ENCODE measurements at places on chromosomes 6 and 20.

GRCh38 chr6:2129182-2129621 lies 116.2 kb downstream of the GMDS start:
- no peak for DNase-seq

GRCh38 chr6:22435151-22435550 lies 134.2 kb upstream of the HDGFL1 start:
- no peak for DNase-seq

- no peak for DNase-seq
Measured at GRCh38 chr20:50323209-50323608, 132.6 kb downstream of the CEBPB start.

- no peak for DNase-seq
Measured at GRCh38 chr6:43901733-43902230, 131.8 kb downstream of the VEGFA start.

- no peak for DNase-seq
Measured at GRCh38 chr6:24996269-24996836, 60.6 kb upstream of the RIPOR2 start.

DNA sequence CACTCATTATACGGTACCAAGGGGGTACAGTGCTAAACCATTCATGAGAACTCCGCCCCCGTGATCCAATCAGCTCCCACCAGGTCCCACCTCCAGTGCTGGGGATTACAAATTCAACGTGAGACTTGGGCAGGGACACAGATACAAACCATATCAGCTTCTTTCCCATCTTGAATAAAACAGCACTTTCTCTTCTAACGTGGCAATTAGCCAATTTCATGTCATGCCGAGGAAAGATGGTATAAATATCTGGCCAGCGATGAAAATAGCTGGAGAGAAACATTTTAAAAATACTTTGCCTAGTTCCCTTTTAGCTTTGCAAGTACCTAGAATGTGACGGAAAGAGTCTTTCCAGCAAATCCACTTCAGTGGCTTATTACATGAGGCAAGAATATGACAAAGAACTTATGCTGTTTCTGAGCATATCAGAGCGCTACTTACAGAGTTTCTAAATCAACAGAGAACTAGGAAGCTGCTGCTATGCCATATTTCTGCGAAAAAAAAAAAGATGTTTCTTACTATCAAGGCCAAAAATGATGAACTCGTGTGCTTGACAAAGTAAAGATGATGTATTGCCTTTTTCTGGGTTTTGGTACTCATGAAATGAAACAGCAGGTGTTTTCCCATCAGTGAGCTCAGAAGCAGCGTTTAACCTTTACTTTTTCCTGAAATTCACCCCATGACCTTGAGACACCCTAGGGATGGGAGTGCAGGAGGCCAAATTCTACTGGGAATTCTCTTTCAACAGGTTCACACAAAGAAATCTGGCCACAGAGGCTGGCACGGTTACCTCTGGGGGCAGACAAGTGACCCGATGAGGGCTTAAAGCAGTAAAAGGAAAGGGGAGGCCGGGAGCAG lies 37.9 kb downstream of the AGPAT4 start:
- DNase-seq, result no peak

DNA sequence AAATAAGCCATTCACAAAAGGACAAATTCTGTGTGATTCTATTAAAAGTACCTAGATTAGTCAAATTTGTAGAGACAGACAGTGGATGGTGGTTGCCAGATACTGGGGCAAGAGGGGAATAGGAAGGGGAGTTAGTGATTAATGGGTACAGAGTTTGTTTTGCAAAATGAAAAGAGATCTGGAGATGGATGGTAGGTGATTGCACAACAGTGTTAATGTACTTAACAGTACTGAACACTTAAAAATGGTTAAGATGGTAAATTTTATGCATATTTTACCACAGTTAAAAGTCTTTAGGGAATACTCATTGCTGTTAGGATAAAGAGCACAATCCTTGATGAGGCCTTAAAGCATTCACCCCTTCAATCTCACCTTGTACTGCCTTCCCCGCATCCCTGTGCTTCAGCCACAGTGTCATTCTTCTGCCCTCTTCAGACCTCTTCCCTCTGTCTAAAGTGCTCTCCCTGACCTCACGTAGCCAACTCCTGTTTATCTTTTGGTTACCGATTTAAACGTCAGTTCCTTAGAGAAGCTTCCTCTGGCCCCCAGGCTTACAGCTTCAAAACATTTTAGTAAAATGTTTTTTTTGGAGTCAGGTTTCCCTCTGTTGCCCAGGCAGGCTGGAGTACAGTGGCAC lies 11.8 kb downstream of the PSMF1 start:
- no peak for DNase-seq

GRCh38 chr6:47180633-47181032 lies 129.1 kb downstream of the TNFRSF21 start:
- no peak for DNase-seq

DNA sequence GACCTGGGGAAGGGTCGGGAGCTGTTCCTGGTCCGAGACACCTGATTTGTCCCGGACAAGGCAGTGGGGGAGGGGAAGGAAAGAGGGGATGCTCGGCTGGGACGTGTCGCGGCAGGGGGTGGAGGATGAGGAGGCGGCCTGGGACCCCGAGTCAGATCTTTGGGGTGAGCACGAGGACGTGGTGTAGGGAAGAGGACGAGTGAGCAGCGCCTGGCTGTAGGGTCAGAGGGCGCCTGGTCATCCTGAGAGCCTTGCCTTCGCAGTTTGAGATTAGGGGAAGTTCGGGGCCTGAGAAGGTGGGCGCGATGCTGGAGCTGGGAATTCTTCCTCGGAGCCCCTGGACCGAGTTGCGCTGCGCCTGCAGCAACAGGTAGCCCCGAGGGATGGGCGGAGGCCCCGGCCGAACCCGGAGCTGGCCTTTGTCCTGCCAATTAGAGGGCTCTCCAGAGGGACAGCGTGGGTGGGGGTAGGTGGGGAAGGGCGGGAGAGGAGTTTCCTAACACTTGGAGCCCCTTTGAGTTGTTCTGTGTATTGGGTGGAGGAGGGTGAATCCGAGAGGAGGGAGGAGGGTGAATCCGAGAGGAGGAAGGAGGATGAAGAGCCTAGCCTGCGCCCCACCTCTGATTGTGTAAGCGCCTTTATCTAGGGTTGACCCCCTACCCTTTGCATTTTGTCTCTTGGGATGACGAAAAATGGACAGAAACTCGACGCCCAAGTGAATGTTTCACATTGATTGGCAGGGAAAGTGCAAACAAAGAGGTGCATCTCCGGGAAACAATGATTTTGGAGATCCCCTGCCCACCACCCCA lies 72.0 kb downstream of the SOX4 start:
- DNase-seq, result no peak

- DNase-seq, result no peak
Measured at GRCh38 chr6:157452096-157452495, 71.1 kb downstream of the ZDHHC14 start.

DNA sequence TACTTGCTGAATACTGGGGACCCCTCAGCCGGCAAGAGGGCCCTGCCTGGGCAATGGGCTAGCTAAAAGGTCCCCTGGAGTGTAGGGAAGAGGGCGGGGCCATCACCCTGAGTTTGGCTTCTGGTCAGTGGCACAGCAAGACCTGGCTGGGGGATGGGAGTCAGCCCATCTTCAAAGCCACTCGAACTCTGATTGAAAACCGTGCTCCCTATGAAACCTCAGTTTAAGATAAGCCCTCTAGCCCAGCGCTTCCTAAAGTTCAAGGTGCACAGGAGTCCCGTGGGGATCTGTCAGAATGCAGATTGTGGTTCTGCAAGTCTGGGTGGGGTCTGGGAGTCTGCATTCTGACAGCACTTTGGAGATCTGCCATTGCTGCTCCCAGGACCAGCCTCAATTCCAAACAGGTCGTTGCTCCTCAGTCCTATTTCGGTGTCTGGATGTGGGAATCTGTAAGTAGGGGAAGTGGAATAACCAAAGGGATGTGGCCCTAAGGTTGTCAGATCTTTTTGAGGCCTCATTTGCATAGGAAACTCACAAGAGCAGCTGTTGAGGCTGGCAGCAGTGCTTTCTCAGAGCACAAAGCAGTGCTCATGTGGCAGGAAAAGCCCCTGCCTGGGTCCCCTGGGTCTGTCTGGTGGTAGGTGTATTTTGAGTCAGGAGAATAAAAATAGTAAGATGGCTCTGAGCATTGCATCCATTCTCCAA lies 85.3 kb upstream of the SCP2D1 start:
- no peak for DNase-seq

DNA sequence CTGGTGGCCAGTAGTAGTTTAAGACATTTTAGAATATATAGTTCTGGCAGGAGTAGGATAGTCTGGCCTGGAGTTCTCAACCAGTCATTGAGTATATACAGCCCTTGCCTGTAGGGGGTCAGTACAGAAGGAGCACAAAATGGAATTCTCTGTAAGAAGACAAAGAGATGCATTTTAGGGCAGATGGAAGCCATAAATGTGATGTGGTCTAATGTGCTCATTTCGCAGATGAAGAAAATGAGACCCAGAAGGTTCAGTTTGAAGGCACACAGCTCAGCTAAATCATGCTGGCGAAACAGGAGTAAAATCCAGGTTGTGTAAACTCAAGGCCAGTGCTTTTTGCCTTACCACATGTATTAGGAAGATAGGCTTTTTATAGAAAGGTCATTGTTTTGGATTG lies 29.6 kb downstream of the QKI start:
- no peak for DNase-seq

DNA sequence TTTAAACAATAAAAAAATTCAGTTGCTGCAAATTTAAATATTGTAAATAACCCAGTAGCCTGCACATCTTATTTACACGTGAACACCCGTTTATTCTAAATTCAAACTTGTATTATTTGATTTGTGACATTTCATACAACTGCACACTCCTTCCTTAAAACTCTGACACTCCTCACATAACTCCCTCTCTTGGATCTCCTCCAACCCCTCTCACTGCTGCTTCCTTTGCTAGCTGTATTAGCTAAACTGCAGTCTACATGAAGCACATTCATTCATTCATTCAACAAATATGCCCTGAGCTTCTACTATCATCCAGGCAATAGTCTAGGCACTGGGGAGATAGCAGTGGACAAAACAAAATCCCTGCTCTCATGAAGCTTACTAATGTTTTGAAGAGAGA lies 47.0 kb downstream of the FBXL4 start:
- DNase-seq, result no peak

DNA sequence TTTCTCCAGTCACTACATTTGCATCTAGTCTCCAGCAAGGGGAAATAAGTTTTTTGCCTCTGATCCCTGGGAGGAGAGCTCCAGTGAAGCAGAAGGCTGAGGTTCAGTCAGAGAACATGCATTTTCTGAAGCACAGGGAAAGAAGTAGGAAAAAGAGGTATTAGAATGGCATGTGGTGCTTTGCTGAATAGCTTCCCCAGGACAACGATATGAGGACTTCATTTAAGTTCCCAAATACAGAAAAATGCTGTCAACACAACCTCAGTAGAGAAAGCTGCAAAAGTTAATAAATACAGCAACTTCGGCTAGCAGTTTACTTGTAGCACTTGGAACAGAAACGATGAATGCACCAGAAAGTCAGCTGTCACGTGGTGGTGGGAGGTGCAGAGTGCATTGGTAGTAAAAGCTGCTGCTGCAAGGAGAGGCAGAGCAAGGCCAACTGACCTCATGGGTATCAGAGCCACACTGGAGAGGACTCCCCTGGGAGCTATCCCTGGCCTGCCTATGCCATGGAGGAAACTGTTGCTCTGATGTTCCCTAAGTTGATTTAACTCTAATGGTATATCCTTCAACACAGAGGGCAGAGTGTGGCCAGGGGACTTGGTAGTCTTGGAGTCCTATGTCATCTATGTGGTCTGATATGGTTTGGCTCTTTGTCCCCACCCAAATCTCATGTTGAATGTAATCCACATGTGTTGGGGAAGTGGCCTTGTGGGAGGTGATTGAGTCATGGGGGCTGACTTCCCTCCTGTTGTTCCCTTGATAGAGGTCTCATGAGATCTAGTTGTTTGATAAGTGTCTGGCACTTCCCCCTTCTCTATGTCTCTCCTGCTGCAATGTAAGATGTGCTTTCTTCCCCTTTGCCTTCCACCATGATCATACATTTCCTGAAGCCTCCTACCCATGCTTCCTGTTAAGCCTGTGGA lies 85.9 kb downstream of the ADTRP start:
- no peak for DNase-seq

GRCh38 chr6:13009461-13009860 lies 292.9 kb downstream of the PHACTR1 start:
- no peak for DNase-seq

DNA sequence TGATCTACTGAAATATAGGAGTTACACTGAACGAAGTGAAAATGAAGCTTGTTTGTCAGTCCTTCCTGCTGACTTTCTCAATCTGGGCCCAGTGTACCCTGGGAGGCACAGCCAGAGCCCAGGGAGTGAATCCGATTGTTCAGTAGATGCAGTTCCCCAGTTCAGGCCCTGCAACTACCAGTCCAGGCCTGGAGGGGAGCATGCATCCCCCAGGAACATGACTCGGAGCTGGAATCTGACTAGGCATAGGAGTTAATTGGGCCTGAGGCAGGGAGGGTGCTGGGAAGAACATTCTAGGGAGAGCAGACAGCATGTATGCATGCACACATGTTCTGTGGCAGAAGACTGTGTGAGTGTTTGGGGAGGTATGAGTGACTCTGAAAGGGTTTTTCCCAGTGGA lies 42.1 kb downstream of the PHACTR3 start:
- DNase-seq, result no peak

DNA sequence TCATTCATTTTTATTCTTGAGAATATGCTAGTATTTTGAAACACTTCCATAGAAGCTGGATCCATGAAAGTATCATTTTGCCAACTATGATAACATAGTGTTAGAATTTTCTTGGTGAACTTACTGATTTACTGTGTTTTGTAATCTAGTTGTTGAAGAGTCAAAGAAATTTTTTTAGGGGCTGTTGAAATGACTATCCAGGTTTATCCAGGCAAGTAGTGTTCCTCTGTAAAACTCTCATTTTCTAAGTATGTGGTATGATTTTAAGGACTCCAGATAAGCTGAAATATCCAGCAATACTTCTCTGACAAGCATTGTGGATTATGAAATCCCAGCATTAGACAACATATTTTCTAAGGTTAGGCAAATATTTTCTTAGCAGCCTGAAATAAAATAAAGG lies 95.9 kb downstream of the GRIK2 start:
- DNase-seq, result no peak

DNA sequence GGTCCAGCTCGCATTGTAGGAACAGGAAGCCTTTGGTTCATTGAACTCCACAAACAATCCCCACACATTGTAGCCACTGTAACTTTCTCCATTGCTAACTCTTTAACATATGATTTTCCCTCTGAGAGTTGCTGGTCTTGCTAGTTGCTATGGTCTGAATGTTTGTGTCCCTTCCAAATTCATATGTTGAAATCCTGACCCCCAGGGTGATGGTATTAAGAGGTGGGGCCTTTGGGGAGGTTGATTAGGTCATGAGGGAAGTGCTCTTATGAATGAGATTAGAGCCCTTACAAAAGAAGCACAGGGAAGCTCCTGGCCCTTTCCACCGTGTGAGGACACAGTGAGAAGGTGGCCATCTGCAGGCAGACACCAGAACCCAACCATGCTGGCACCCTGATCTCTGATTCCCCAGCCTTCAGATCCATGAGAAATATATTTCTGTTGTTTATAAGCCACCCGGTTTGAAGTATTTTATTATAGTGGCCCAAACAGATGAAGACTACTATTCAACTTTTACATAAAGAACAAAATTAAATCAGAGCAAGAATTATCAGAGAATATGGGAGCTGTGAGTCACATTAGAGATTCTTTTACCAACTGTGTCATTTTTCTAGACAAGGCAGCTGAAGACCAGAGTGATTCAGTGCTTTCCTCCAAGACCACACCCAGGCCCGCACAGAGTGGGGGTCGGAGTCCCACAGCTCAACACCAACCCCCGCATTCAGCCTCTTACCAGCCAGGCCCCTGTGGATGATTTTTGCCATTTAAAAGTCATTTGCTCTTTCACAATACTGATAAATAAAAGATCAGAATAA lies 143.0 kb downstream of the SAMD5 start:
- DNase-seq, result no peak

Data from Right ventricle myocardium inferior (tissue), 1 donor.